ENCODE measurements at places on chromosomes 5 and 9.

GRCh38 chr9:89215342-89215741 lies 36.7 kb upstream of the SHC3 start:
- no peak for DNase-seq

GRCh38 chr5:74433255-74433895 lies 207.2 kb downstream of the ENC1 start:
- no peak for DNase-seq

DNA sequence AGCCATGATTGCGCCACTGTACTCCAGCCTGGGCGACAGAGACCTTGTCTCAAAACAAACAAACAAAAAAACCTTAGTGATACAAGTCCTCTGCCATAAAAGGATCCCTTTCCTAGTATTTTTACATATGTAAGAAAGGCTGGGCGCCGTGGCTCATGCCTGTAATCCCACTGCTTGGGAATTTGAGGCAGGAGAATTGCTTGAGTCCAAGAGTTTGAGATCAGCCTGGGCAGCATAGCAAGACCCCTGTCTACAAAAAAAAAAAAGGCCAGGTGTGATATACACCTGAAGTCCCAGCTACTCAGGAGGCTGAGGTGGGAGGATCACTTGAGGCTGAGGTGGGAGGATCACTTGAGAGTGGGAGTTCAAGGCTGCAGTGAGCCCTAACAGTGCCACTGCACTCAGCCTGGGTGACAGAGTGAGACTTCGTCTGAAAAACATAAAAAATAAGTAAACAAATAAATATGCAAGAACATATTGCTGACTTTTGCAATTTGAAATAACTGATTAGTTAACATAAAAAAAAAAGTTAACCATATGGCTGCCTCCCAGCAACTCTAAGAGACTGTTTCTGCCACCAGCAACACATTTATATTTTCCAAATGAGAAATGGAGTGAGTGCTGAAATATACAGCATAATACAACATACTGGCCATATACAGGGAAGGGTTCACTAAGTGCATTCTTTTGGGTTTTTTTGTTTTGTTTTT lies 6.9 kb downstream of the ZNF367 start:
- DNase-seq: no peak

DNA sequence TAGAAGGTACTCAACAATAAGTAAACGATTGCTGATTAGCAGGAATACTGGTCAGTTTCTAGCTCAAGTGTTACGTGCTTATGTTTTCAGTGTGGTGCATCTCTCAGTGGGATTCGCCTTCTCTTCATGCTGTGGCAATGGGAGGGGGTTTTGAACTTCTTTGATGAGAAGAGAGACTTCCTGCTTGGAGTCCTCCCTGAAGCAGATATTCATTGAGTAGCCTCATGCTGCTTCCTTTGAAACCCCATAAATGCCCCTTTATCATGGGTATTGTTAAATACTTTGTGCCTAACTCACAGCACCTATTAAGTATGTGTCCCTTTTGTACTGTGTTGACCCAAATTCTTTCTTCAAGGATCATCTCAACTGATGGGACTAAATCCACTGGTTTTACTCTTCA lies 116.5 kb downstream of the DOCK8 start:
- no peak for DNase-seq

DNA sequence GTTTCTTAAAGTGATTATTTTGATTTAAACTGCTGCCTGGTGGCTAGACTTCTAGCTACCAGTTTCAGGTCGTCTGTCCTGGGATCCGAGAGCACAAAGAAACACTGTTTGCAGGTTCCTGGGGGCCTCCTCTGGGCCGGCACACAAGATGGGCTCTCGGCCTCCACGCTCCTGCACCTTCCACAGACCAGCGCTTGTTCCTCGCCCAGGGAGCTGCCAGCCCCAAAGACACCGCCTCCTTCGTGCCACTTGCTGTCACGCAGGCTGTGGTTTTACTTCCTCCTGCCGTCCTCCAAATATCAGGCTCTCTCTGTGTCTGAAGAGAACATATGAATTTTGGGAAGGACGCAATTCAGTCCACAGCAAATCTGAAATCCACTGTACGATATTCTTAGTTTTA lies 105.8 kb downstream of the ROR2 start:
- DNase-seq: no peak

GRCh38 chr5:4907571-4907970 lies 232.6 kb upstream of the ADAMTS16 start:
- no peak for DNase-seq

- no peak for DNase-seq
These were observed 134.8 kb upstream of the RGMB start for GRCh38 chr5:98638701-98639100.

DNA sequence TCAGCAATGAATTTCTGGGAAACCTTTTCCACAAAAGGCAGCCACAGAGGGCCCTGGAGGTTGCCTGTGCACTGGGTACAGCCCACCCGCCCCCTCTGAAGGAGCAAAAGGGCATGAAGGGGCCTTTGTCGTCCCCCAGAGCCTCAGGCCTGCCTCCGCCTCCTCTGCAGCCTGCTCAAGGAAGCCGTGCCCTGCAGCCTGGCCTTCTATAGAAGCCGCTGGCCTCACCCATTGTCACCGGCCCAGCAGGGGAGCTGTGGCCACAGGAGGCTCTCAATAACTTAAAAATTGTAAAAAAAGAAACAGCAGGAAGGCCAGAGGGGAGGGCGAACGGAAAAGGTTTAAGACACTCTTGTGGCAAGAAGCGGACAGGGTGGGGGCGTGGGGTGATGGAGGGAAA lies 213.3 kb downstream of the IRX2 start:
- no peak for DNase-seq

DNA sequence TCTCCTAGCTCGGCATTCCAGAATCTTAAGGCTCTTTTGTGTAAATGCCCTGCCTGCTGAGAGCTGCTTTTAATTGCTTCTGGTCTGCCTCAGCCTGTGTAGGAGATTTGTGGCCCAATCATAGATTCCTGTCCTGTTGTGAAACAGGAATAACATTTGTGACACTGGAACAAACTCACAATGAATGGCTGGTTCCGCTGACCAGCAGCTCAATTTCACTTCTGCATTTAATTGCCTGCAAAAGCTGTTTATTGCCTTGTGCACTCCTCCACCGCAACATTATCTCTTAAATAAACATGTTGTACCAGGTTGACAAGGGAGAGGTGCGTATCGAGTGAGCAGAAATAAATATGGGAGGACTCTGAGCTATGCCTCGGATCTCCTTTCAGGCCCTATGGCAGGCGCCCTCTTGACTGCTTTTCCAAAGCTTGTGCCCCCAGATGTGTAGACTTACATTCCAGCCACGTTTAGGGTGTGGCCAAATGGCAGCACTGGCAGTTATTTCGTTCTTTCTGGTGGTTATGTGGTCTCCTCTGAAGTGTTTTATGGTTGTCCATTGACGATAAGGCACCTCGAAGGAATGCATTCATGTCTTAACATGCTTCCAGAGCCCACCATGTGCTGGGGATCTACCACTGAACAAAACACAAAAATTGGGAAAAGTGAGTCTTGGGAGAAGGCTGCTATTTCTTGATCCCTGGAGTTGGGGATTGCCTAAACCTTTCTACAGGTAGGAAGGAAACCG lies 58.1 kb downstream of the DMRT1 start:
- no peak for DNase-seq

GRCh38 chr9:127558581-127559246 lies 53.4 kb upstream of the STXBP1 start:
- no peak for DNase-seq

DNA sequence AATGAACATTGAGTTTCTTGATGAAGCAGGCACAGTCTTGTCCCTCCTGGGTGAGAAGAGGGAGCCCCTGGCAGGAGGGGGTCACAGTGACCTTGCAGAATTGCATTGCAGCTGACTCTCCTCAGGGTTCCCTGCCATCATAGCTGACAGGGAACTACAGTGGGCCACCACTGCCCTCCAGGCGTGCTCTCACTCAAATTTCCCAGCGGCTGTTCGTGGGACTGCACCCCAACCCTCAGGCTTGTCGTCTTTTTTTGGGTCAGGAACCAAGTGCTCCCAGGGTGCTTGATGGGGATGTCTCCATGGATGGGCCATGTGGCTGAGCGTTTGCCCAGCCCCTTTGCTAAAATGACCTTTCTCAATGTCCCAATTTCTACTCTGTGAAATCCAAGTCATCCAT lies 215.8 kb downstream of the MELK start:
- no peak for DNase-seq

DNA sequence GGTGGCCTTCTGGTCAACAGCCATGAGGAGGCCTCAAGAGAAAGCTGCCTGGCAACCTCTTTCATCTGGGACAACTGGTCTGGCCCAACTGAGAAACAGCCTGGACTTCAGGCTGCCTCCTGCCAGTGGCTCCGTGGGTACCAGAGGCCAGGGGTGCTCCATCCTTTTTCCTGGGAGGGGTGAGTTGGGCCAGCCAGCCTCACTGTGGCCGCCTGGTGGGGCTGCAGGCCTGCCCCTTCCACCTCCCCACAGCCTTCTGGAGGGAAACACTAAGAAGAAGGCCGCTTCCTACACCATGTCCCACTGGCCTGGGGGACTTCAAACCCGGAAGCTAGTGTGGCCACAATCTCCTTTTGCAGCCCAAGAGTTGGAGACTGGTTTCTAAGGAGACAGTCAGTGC lies 13.8 kb upstream of the NKD2 start:
- DNase-seq: no peak

GRCh38 chr5:155316070-155316714 lies 302.6 kb downstream of the KIF4B start:
- DNase-seq: no peak

DNA sequence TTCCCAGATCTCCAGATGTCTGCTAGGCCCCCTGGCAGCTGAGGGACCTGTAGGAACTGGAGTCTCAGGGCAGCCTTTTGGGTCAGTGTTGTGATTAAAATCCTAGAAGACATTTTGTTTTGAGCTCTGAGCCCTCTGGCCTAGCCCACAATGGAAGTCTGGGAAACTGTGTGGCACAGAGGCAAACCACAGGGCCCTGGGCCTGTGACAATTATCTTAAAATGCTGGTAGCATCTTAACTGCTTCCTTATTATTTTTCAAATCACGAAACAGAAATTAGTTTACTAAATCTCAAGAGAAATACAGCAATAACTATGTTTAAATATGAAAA lies 125.5 kb downstream of the STARD4 start:
- DNase-seq: no peak

DNA sequence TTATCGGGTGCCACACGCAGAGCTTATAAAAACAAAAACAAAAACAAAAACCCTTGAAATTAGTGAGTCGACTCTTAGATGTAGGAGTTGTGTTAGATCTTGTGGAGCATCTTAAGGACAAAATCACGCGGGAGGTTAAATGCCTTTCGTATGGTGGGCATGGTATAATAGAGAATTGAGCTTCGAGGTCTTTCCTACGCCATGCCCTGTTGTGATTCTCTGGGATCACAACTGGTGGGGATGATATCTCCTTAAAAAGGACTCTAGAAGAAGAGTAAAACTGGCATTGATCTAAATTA lies 773 bp upstream of the ELL2 start:
- DNase-seq: no peak

DNA sequence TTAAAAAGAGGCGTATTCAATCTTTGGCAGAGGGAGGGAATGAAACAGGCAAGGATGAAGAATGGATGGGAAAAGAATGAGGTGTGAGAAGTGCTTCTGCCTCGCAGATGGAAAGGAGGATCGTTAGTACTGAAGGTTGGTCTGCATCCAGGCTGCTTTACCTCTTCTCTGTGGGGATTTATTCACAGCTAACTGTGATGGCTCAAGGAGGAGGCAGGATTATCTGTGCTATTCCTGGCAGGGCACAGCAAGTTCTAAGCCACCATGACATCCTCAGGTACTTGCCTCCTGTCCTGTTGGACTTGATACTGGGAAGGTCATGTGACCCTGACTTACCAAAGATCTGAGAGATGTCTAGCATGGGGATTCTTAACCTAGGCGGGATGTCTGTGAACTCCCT lies 84.3 kb downstream of the GDNF start:
- DNase-seq: no peak

DNA sequence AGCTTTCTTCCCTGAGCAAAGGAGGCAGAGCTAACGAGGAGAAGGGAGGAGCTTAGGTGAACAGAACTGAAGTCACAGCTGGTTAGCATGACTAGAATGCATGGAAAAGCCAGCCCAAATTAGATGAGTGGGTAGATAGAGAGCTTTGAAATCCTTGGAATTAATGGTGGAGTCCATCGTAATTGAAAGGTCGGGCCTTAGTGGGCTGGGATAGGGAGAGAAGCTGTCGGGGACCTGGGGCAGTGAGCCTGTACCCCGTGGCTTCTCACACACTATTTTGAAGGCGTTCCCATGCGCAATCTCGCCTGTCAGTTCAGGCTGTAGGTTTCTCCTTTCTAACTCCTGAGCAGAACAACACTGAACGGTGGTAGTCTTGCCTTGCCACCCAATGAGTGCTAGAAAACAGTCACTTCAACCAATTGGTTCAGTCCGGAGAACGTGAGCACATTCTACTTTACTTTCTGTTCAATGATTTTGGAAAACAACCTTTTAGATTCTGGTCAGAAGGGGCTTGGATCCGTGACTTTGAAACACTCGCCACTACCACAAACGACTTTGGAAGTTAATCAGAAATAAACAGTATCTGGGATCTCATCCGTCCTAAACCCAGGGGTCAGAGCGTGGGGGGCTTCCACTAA lies 655 bp upstream of the RAI14 start:
- DNase-seq: no peak

DNA sequence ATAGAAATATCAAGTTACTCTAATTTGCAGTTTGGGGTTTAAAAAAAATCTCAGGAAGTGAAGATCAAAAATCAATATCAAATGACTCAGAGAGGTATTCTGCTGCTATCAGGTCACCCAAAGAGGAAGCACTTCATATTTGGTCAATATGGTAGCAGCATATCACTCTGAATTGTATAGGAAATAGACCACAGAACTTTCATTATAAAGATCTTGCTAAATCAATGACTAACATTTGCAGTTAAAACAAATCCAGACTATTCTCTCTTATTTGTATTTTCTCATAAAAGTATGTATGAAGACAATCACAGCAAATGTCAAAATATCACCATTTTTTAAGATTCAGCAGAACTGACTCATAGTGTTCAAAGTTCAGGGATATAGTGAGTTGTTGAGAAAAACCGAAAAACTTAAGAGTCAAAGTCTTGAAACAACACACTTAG lies 105.8 kb upstream of the PCSK1 start:
- peak; percentile 63 for DNase-seq

DNA sequence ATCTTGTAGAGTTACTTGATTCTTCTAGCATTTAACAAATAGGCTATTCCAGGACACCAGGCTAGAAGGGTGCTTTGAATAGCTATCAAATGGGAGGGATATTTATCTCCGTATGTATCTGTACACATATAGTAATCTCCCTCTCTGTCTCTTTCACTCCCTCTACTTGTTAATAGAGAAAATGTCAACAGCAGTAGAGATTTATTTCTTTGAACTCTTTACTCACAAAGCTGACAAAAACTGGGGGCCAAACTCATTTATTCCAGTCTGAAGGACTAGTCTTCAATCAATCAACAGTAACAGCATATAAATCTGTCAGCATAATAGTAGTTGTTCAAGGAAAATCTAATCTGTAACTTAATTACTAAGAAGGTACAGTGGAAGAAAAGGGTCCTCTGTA lies 78.2 kb upstream of the FER start:
- DNase-seq: no peak

DNA sequence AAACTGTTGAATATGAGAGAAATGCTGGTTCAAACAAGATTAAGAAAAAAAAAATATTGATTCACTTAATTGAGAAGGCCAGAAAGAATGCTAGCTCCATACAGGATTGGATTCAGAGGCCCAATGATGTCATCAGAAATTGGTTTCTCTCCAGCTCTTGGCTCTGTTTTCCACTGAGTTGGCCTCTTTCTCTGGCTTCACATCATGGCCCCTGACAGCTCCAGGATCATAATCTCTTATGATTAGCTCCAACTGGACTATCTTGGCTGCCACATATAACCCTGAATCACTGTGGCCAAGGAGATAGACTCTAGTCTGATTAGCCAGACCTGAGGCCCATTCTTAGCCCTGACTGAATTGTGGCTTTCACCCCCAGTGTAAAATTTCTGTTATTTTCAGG lies 244.7 kb upstream of the GRAMD2B start:
- no peak for DNase-seq
